Inflammatory macrophage treated with lipopolysaccharide for 4 hours (primary cell): ENCODE measurements at places on chromosomes 5 and 9.

GRCh38 chr5:66828046-66828547 is 231.9 kb downstream of the MAST4 start:
- no peak for DNase-seq

DNA sequence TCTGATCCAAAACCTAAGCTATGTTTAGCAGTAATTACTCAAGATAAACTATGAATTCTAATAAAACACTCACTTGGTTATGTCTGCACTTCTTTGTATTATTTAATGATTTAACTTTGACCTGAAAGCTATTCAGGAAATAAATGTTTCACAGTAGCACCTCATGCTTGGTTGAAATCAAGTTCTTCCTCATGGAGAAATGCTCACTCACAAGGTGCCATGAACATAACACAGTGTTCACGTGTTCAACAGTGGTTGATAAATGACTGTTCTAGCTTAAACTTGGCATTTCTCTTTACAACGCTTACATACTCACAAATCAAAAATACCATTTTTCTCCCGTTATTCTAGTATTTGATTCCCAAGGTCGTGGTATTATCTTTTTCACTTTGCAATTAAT is 35.8 kb downstream of the PUM3 start:
- DNase-seq = no peak

DNA sequence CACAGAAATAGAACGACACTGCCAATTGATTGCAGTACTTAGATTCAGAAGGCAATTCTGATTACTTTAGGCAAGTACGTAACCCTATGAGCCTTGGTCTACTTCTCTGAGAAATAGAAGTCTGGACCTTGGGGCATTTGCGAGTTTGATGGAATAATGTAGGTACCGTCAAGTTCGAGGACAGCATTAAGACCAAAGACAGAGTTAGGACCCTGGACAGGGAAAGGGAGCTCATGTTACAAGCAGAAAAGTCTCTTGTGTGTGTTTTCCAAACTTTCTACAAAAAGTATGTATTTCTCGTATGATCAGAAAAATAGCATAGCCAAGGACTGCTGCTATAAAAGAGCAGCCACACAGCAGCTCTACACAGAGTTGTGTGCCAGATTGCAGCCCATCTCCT is 20.1 kb downstream of the CCDC180 start:
- DNase-seq = no peak

DNA sequence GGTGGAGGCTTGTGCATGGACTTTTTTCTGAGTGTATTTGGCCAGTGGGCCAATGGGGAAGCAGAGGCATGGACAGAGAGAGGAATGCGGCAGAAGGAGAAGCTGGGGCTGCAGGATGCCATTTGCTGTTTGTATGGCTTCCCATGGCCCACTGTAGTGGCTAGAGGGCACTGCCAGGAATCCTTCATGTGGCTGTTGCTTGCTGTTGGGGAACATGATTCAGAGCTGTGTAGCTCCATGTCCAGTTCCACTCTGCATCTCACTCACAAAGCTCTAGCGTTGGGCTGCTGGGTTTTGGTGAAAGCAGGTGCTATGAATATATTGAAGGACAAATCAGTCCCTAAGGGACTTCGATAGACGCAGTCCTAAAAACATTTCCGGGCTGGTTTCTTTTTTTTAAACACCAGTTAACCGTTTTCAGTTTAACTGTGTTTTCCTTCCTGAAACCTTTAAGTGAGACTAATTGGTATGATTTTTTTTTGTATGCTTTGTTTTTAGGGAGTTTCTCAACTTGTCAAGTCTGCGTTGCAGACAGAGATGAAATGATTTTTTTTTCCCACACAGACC is 51.3 kb downstream of the SLC22A5 start:
- DNase-seq = no peak

DNA sequence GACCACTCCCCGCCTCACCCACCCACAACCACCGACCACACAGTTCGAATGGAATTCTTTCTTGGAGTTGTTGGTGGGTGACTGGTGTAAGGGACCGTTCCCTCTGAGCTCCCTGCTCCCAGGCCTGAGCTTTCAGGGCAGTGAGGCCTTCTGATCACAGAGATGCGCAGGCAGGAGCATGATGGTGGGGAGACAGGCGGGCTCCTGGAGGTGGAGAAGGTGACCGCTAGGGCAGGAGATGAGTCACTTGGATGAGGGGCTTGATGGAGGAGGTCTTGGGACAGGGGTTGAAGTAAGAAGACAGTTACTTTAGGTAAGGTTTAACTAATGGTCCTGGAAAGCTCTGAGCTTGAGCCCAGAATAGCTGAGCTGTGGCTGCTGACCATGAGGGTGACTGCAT is 88.5 kb downstream of the HSPA4 start:
- DNase-seq = no peak

GRCh38 chr5:173800340-173800739 is 87.8 kb upstream of the CPEB4 start:
- DNase-seq = no peak

DNA sequence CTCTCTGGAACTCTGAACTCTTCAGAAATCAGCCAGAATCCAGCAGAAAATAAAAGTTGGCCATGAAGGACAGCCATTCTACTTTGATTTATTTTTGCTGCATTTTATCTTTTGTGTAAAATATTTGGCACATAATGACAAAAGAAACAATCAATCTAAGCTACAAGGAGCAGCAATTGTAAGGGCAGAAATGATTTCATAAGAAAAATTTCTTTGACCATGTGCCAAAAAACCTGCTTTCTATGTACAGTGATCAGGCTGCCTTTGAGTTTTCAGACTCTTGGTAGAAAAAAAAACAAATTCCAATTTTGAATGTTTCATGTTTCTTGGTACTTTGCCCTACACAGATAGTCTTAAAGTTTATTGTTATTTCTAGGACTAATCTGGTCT is 69.8 kb upstream of the SLC1A3 start:
- DNase-seq = no peak

DNA sequence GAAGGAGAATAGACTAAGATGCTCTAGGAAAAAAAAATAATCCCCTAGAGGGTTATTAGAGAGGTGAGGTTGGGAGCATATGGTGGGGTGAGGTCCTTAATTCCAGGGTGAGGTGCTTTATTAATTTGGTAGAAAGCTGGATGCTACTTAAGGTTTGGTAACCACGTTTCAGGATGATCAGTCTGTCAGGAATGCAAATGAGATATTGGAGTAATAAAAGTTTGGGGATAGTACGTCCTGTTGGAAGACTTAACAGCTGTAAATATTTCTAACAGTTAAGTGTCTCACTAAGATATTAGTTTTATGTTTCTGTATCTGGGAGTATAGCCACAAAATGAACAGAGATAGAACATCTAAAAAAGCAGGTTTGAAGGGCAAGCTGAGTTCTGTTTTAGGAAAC is 578.9 kb downstream of the CETN3 start:
- DNase-seq = no peak

- no peak for DNase-seq
Observed at GRCh38 chr5:143979044-143979690, 167.2 kb downstream of the HMHB1 start.

GRCh38 chr9:137221506-137222111 is 431 bp downstream of the RNF208 start:
- DNase-seq = no peak

DNA sequence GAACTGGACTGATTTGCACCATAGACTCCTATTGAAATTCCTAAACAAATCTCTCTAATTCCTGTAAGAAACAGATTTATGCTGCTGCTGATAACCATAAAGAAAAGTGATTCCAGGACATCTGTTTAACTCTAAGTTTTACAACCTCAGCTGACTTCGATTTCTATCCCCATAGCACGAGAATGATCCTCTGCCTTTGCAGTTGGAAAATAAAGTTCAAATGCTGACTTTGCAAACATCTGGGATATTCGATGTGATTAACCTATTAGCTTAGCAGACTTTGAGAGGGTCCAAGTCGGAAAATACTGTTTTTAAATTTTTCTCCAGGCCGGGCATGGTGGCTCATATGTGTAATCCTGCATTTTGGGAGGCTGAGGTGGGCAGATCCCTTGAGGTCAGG is 247.3 kb downstream of the PSAT1 start:
- DNase-seq = no peak

DNA sequence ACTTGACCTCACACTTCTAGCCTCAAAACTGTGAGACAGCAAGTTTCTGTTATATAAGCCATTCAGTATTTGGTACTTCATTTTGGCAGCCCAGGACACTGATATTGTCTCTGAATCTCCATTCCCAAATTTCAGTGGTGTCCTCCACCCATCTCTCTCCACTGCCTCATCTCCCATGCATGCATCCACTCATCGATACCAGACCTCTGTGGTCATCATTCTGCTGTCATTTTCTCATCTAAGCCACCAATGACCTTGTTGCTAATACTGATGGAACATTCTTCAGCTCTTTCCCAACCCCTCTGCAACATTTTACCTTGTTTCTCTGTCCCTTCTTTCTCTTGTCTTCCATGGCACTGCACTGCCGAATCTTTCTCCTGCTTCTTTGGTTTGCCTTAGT is 221.8 kb downstream of the SNX18 start:
- no peak for DNase-seq

DNA sequence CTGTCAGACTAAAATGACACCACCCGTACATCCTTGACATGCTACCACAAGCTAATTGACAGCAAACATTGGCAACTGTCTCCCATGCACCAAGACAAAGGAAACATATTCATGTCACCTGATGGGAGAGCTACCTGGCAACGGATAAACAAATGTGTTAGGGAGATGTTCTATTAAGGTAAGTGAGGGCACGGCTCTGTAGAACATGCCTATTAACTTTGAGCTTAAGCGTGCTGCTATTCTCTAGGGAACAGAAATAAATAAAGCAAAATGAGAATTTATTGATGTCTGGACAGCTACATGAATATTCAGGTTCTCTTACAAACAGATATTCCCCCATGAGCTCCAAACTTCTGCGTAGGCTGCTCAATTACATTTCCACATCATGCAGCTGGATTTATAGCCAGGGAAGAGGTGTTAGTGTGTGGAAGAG is 361.4 kb upstream of the RFX3 start:
- no peak for DNase-seq

GRCh38 chr5:58490402-58491050 is 709 bp upstream of the GAPT start:
- DNase-seq = no peak

DNA sequence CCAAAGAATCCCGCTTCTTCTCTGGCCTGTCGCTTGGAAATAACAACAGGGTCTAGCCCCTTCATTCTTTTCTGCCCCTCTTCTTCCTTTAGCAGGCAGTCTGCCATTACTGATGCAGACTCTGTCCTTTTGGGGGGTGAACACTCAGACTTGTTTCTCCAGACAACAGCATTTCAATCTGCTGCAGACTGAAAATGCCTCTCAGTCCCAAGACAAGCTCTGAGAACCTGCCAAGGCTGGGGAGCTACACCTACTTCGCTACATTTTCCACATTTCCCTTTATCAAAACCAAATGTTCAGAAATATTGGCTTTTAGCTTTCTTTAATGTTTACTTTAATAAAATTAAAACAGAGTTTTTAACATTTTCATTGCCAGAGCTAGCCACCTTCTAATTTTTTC is 152.4 kb downstream of the MPDZ start:
- no peak for DNase-seq

GRCh38 chr9:74953235-74953751 is 581 bp upstream of the C9orf40 start:
- no peak for DNase-seq

DNA sequence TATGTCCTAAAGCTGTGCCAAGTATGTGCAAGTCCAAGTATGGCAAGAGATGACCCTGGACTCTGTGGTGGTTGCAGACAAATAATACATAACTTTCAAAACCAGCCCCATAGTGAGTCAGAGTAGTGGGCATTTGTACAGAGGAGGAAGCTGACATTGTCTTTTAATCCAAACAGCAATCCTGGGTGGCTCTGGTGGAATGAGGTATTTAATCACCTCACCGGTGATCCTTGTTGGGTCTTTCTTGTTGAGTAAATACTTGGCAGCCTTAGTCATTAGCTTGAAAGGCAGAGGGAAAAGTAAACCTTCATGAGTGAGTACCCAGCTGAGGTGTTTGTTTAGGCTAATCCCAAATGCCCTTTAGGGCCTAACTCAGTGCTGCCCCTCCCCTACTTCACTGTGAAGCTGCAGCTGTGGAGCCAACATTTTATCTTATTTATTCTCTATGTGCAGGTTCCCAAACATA is 148.7 kb upstream of the SLC12A2 start:
- no peak for DNase-seq

DNA sequence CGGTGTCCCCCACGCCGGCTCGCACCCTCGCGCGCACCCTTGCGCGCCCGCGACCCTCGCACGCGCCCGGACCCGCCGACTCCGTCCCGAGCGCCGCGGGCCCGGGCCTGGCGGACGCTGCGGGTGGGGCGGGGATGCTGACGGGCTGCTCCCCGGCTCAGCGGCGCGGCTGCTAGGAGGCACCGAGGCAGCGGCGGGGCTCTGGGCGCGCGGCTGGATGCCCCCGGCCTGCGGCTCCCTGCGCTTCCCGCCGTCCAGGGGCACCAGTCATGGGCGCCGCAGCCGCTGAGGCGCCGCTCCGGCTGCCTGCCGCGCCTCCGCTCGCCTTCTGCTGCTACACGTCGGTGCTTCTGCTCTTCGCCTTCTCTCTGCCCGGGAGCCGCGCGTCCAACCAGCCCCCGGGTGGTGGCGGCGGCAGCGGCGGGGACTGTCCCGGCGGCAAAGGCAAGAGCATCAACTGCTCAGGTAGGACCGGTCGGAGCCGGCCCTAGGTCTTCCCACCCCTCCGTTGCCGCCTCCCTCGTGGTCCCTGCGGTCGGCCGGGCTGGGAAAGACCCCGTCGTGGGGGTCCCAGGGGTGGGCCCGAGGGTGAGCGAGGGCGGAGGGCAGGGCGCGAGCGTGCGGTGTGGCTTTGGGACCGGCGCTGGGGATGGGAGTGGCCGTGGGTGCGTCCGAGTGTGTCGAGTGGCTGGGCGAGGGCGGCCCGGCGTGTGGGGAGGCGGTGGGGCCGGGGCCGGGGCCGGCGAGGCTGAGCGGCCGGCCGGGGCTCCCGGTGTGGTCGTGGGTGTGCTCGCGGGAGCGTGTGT is 530 bp downstream of the TMEFF1 start:
- DNase-seq = no peak

GRCh38 chr5:50697739-50698138 is 31.3 kb downstream of the PARP8 start:
- no peak for DNase-seq

GRCh38 chr9:36725777-36726356 is 153.2 kb downstream of the MELK start:
- DNase-seq = no peak
